ENCODE measurements at places on chromosomes 2 and 18.

GRCh38 chr2:17943444-17943843, 65.0 kb downstream of the KCNS3 start:
- DNase-seq = no peak

DNA sequence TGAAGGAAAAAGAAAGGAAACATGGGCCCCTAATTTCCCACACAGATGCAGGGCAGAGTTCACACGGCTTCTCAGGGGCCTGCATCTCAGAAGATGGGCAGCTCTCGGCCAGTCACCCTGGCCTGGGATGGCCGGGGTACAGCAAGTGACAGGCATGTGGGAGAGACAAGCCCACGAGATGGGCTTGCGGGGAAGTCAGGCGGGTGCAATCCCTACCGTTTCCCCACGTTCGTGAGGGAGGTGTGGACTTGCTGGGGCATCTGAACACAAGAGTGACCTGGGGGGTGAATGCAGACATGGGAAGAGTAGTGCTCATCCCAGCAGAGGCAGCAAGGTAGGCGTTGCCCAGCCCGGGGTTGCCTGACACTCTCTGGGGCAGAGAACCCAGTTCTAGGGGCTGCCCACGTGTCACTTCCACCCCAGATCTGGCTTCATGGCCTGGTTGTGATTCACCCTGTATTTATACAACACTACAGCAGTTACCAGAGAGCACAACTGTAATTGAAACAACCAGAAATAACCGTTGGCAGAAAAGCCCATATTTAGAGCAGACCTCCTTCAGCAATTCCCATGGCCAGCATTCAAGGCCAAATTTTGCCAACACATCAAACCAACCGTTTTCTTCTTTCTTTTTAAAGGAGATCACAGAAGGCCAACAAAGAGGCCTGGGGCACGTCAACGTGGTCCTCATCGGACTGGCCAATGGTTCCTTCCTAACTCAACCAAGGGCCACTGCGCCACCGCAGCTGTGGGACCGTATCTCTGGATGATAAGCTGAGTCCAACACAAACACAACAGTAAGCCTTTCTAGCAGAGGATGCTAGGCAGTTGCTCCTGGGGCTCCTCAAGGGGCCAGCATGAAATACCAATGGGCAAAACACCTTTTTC, 58.4 kb downstream of the PARD6G start:
- no peak for DNase-seq

DNA sequence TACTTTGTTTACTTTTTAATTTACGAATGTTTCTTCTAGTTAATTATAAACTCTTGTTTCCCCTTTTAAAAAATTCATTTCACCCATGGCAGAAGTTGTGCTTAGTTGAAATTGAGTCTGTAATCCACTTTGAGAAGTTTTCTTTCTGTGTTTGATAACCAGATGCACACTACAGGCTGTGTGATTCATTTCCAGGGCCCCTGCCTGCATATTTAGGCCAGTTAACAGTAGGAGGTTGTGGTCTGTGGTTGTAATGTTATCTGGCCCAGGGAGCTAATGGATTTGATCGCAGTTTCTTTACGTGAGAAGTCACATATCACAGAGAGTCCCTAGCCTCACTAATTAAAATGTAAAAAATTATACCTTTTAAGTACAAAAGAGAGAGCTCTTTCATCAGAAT, 3.3 kb downstream of the CDH7 start:
- DNase-seq = no peak

DNA sequence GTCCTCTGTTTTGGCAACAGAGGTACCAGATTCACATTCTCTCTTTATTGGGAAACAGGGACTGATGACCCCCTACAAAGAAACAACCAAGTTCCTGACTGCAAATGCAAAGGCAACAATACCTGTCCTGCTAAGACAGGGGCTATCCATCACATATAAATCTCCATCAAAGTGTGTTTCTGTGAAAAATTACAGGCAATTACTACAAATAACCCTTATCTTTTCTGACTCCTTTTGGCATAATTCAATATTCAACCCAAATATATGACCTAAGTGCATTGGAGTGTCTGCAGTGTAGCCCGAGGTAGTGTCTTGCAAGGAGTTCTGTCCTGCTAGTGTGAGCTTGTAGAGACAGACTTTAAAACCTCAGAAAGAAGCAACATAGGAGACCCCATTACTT, 35.4 kb downstream of the KCNG3 start:
- DNase-seq = no peak

DNA sequence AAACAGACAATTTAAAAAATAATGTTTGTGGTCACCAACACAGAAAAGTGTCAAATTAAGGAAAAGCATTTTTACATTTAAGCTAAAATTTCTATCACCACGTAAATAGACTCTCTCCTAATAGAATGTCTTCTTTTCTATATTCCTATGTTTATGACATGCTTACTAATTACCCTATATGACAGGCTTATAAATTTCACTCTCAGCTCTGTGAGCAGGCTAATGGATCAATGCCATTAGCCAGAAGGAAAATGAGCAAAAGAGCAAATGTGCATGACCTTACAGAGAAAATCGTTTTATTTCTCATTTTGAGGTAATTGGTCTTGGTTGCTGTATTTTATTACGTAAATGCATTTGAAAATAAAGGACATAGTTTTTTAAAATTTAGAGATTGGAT, 209.7 kb downstream of the TMX3 start:
- no peak for DNase-seq

- no peak for DNase-seq
Measured at GRCh38 chr2:28662468-28663181, 89.0 kb upstream of the PPP1CB start.

GRCh38 chr18:77263466-77263763, 13.8 kb downstream of the GALR1 start:
- no peak for DNase-seq

GRCh38 chr2:228747483-228747882, 523.6 kb downstream of the PID1 start:
- DNase-seq = no peak

DNA sequence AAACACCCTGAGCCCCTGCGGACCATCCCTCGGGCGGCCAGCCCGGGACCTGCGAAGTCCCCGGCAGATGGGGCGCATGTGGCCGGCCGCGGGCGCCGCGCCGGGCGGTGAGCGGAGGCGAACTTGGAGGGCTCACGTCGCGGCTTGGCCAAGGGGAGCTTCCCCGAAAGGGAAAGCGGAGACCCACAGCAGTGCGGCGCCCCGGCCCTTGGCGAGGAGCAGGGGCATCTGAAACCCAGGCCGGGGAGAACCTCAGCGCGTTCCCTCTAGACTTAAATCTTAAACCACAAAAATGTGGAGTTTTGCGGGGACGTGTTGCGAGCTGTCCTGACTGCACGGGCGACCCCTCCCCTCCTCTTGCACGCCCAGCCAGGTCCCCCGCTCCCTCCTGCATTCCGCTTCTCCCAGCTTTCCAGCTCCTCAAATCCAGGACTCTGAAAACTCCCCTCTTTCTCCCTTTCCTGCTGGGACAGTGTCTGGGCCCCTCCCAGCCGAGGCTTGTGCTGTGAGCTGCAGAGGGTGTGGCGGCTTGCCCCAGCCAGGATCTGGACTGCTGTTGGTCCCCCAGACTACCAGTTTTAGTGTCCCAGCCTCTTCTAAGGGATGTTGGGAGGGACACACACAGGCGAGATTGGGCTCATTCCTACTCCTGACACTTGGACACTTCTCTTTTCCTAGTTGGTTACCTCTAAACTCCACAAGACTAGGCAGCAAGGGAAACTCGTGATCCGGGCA, 1.3 kb downstream of the FMNL2 start:
- peak; percentile 13 for DNase-seq

DNA sequence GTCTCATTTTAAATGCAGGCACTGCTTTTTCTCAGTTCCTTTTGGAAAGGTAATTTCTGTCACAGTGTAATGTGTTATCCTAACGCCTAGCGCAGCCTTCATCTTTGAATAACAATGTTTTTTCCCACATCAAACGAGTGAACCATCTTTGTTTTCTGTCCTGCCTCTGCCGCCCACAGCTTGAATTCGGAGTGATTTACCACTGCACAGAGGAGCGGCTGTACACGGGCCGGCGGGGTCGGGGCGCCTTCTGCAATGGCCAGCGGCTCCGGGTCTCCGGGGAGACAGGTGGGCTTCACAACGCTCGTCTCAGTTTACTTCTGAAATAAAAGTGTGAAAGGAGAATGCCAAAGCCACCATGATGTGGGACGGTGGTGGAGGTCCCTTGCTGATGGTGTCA, 32.8 kb downstream of the IMPA2 start:
- no peak for DNase-seq

GRCh38 chr2:238493880-238494572, 67.3 kb downstream of the ASB1 start:
- DNase-seq = peak; percentile 55

DNA sequence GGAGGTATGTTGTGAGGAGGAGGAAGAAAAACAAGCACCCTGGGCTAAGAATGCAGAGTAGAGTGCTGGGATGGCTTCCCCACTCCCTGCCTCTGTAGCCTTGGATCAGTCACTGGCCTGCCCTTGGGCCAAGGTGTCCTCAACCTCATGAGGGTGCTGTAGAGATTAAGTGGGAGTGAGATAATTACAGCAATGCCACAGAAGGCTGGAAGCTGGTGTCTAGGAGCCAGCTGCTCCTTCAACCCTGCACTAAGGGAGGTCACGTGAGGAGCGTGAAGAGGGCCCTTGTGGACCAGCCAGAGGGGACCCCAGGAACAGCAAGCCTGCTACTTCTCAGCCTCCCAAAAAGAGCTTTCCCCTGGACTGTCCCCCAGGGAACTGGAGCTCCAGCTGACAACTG, 95.2 kb downstream of the TTC32 start:
- no peak for DNase-seq

DNA sequence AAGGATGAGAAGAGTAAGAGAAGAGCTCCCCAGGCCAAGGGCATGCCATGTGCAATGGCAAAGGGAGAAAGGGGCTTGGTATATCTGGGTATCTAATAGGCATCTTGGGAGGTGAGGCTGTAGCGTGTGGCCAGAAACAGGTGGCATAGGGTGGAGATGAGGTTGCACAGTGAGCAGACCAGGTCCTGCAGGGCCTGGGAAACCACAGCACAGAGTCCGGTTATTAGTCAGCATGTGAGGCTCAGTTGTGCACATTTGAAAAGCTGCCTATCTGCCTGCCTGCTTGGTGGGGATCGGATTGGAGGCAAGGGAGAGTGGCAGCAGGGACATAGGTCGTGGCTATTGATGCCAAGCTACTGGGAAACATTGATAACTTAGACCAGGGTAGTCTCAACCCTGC, 190.6 kb downstream of the TPGS2 start:
- no peak for DNase-seq

GRCh38 chr2:15383695-15384350, 177.3 kb downstream of the NBAS start:
- DNase-seq = no peak

DNA sequence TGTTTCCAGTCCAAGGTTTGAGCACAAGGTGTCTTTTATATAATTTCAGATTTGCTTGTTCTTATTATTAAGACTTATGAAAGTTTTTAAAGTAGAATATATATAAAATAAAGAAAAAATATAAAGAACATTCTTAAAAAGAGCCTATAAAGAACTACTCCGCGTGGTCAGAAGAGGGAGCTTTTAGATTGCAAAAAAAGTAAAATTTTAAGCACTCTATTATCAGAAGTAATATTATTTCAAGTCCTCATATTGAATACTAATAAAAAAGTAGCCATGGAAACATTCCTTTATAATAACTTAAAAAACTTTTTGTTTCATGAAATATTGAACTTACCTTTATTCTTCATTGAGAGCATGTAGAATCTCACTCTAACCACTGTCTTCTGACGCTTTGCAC, 51.4 kb downstream of the LINC00305 start:
- no peak for DNase-seq

- no peak for DNase-seq
Measured at GRCh38 chr2:23420091-23420839, 35.3 kb downstream of the KLHL29 start.

DNA sequence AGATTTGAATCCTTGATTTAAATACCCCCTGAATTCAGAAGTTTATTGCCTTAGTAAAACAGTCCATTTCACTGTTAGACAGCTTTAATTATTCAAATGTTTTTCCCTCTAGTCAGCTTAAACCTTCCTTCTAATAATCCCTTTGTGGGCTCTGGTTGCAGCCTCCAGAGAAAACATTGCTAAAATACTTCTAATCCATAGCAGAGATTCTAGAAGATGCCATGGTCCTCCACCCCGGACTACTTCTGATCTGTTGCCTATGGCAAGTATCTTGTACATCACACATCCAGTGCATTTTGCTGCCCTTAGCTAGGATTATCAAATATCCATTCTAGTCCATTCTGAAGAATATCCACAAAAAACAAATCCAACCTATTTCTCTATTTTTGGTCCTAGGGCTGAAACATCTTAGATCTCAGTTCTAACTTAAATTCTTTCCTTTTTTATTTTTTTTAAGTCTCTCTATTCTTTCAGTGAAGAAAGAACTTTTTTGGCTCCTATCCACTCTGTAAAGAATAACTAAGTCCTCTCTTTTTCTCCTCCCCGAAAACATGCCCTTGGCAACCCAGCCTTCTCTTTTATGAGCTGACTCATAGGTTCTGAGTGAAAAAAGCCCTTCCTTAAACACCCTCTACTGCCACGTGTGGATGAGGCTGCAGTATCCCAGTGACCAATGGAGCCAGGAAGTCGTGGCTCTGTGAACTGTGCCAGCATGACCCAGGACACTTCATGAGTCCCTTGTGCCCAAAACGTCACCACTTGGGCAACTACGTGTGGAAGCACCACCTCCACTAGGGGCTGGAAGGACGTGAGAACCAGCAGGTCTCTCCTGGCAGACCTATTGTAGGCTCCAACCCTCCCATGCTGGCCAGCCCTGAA, 349.8 kb downstream of the TNS1 start:
- no peak for DNase-seq

DNA sequence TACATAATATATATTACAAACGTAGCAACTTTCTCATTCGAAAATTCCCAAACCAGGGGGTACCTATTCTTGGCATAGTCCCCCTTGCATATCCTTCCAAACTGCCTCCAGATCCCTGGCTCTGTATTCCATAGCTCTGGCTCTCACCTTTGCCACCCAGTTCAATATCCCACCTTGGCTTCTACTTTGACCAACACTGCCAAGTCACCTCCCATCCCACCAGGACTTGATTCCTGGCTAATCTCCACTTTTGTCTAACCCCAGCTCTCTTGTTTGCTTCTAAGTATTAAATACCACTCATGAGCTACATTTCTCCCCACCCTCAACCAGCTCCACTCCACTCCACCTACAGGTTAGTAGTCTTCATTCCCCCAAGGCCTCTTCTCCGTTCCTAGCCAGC, 103.2 kb upstream of the WDR75 start:
- no peak for DNase-seq

DNA sequence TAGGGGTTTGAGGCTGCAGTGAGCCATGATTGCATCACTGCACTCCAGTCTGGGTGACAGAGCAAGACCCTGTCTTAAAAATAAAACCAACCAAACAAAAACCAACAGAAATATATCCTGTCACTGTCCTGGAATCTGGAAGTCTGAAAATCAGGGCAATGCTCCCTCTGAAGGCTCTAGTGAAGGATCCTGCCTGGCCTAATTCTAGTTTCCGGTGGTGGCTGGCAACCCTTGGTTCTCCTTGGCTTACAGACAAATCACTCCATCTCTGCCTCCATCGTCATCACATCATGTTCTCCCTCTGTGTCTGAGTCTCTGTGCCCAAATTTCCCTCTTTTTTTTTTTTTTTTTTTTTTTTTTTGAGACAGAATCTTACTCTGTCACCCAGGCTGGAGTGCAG, 15.9 kb upstream of the VPS4B start:
- DNase-seq = no peak
